Uterus (tissue), 4 donors: ENCODE measurements at places on chromosomes 11 and 22. TPM values are rescaled to one million over a fixed set of nuclear protein-coding genes. Genes with fewer than 3 reads are reported as not detected.
A peak's percentile ranks its signal among the peaks of the same experiment; 100 is the strongest.

Gene SAA2
- not detected for total RNA-seq

Gene CNIH2
- not detected for total RNA-seq

Gene GGT5
- 95.9 TPM for total RNA-seq

Gene BAIAP2L2
- 0.59 TPM for total RNA-seq

Gene TSSK2
- total RNA-seq: not detected

GRCh38 chr11:116787786-116788486 lies at the start of gene ZPR1:
Gene ZPR1, minus strand, starts transcription at chr11:116788023. Its CDS starts 33 bp downstream, at chr11:116787990.
- peak; percentile 77 for DNase-seq
- H3K36me3 ChIP-seq: no peaks in the 10 kb centered on the region
- H3K4me3 ChIP-seq: peak within 1 kb of the TSS; percentile 99
- H3K4me1 ChIP-seq: peaks cover 10% of the 10 kb centered on the region
- no peaks in the 10 kb centered on the region for H3K27me3 ChIP-seq

GRCh38 chr11:68331338-68331947 lies 19.1 kb downstream of the LRP5 start:
- peak; percentile 55 for DNase-seq
- no peaks in the 10 kb centered on the region for H3K27me3 ChIP-seq
- no peaks in the 10 kb centered on the region for H3K36me3 ChIP-seq
- no peak overlapping the region for H3K4me3 ChIP-seq
- peak overlapping the region; percentile 59 for H3K27ac ChIP-seq
- no peaks in the 10 kb centered on the region for H3K4me1 ChIP-seq

DNA sequence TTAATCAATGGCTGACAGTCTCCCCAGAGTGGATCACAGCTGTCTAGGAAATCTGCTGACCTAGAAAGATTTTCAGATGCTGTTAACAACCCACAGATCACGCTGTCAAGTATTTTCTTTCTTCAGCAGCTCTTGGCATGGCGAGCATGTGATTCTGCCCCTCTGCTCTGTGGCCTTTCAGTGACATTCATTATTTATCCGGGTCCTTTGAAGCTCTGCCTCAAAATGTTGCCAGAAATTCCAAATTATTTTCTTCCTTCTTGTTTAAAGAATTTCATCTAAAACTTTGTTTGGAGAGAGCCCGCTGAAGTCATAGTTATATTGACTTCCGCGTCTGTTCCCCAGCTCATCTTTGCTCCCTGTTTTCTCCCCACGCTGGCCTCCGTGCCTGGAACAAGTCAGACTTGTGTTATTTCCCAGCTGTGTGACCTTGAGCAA lies 134.1 kb downstream of the COMMD9 start:
- DNase-seq: peak; percentile 35
- no peaks in the 10 kb centered on the region for H3K36me3 ChIP-seq

DNA sequence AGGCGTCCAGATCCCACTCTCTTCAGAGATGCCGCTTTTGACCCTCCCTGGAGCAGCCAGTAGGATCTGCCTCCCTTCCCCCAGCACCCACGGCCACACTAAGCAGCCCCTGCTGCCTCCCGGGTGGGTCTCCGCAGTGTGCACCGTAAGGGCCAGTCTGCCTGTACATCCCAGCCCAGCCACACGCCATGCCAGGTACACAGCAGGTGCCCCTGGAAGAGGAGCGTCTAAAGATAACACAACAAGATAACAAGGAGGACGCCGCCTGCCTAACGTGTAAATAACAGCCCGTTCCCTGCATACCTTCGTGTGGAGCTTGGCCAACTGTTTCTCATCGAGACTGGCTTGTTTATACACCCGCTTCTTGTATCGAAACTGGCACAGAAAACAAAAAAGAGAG lies 139.4 kb downstream of the SHANK2 start:
- no peaks in the 10 kb centered on the region for H3K36me3 ChIP-seq
- H3K27ac ChIP-seq: no peak overlapping the region
- no peaks in the 10 kb centered on the region for H3K27me3 ChIP-seq

GRCh38 chr22:19757985-19758895 lies 2.3 kb upstream of the TBX1 start:
- H3K4me1 ChIP-seq: no peaks in the 10 kb centered on the region
- DNase-seq: no peak

- no peak overlapping the region for H3K27ac ChIP-seq
- H3K36me3 ChIP-seq: no peaks in the 10 kb centered on the region
- no peaks in the 10 kb centered on the region for H3K4me1 ChIP-seq
- no peaks in the 10 kb centered on the region for H3K27me3 ChIP-seq
Measured at GRCh38 chr22:46031557-46031956, 54.6 kb upstream of the WNT7B start.

DNA sequence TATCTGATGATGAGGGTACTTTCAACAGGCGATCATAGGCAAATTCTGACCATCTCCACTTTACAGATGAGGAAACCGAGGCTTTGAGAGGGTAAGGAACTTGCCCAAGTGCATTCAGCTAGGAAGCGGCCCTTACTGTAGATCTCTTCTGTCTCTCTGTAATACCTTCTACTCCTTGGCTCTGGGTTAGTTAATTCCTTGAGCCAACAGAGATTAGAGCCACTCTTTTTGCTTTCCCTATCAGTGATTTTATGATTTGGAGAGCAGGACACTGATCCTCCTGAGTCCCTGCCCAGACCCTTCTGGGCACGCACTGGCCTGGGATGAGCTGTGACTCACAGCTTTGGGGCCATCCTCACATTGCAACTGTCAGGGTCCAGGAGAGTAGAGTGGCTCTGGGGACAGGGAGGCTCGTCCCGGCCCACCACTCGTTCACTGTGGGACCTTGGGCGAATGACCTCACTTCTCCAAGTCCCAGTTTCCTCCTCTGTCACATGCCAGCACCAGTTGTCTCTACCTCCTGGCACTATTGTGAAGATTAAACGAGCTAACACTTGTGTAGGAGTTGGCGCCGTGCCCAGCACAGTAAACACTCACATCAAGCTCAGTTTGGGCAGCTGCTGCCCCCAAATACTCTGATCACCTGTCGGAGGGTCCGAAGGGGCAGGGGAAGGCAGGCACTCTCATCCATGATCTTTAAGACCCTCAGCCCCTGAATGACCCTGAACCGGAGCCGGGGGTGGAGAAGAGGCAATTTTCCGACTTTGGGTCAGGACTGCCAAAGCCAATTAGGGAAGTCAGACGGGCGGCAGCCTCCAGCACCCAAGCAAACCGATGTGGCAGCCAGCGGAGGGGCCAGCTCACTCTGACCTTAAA lies 235.0 kb downstream of the MIAT start:
- H3K4me1 ChIP-seq: no peaks in the 10 kb centered on the region
- no peak for DNase-seq
- H3K27me3 ChIP-seq: no peaks in the 10 kb centered on the region
- H3K4me3 ChIP-seq: no peak overlapping the region

- no peak for DNase-seq
- no peak overlapping the region for H3K4me3 ChIP-seq
- H3K27me3 ChIP-seq: no peaks in the 10 kb centered on the region
Measured at GRCh38 chr22:44956840-44957767, 52.7 kb downstream of the PHF21B start.
